ENCODE measurements at places on chromosomes 2 and 18.

- no peak for DNase-seq
Observed at GRCh38 chr2:74550231-74550630, 3.5 kb downstream of the LOXL3 start.

DNA sequence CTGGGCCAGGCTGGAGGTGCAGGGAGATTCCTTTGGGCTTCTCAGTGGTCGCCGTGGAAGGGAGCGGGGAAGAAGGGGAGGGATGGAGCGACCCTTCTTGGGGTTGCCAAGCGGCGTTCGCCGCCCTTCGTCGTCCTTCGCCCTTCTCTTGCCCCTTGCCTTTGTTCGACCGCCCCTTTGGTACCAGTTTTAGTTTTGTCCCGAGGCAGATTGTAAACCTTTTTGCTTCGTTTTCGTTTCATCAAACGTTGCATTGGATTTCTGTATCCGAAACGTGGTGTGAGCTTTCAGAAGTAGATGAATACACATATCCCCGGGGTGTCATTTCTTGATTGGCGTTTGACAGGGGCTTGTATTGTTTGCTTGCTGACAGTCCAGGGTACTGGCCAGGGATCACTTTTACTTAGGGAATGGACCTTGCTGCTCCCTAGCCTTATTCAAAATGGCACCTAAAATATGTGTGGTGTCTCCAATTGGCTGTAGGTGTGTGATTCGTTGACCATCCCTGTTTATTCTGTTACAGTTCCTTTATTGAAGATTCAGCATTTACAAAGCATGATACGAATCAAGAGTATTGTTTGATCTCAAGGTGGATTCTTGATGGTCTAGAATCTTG lies 788 bp downstream of the USP14 start:
- DNase-seq = no peak

DNA sequence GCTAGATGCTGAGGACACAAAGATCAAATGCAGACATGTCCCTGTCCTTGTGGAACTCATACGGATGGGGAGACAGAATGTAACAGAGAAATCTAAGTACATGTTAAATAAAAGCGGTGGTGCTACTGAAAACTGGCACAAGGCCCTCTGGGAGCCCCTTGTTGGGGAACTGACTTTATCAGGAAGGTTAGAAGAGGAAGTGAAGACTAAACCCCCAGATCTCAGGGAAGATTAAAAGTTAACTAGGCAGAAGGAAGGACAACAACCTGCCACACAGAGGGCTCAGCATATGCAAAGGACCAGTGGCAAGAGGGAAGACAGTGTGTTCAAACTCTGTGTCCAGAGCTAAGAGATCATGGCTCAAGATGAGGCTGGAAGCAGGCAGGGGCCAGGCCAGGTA lies 4.8 kb downstream of the CACNB4 start:
- no peak for DNase-seq

GRCh38 chr2:182649316-182649715 lies 66.7 kb upstream of the DNAJC10 start:
- DNase-seq = no peak

DNA sequence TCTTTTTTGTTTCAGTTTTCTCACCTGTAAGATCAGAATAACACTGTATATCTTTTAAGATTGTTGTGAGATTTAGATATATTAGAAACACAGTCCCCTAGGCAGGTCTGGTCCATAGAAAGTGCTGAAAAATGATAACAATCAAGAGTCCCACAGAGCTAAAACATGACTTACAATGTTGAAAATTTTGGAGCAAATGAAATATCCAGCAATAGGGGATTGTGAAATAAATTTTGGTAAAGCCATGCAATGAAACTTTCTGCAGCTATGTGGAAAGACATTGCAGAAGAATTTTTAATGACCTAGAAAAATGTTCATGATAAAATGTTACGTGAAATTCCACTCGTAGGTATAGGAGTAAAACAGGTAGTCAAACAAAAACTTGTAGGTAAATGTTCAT lies 127.6 kb upstream of the SERPINE2 start:
- no peak for DNase-seq
